OCI-M1 (cell line): ENCODE measurements at places on chromosomes 2 and 18.

DNA sequence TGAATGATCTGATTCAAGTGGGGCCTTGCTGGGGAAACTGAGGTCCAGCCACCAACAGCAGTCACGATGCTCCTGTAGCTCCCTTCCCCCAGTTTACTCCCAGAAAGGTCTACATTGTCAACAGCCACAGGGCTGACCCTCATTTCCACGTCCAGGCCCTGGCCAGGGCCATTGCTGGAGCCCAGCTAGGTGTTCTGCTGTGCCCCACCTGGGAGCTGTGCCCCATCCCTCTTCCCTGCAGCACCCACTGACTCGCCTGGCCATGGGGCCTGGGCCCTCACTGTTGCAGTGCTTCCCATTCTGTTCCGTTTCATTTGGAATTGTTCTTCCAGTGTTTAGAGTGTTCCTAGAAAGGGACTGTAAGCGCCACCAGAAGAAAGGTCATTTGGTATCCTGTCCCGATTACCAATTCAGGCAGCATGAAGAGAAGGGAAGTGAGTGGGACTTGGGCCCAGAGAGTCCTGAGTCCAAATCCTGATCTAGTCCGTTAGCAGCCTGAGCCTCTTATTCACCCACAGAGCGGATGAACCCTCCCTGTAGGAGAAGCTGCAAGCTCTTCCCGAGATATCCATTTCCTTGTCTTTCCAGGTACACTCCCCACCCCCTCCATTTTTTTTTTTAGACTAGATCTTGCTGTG lies 73.1 kb upstream of the HPCAL1 start:
- DNase-seq, result no peak

DNA sequence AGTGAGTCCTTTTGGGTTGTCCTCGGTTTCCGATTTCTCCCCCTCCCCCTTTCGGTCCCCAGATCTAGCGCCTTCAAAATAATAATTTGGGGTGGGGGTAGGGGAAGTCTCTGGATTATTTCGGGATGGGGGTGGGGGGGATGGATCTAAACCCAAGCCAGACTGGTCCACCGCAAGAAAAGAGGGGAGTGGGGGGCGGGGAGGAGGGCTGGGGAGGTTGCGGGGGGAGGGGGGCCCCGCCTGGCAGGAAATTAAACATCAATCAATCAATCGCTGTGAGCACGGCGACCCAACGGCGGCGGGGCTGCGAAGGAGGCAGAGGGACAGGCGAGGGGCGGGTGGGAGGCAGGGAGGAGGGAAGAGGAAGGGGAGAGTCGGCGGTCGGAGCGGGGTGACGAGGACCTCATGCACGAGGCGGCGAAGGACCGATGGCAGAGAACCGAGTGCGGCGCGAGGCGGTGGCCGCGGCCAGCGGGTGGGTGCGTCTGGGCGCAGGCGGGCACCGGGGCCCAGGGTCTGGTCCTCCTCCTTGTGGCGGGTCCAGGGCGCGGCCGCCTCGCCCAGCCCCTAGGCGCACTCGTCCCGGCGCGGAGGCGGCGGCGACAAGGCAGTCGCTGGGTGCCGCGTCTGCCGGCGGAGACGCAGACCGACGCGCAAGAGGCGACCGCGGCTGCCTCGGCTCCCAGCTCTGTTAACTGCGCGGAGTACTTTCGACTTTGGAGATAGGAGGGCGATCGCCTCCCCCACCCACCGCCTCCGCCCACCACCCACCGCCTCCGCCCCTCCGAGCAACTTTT lies 468 bp upstream of the SATB2 start:
- peak; percentile 81 for DNase-seq

DNA sequence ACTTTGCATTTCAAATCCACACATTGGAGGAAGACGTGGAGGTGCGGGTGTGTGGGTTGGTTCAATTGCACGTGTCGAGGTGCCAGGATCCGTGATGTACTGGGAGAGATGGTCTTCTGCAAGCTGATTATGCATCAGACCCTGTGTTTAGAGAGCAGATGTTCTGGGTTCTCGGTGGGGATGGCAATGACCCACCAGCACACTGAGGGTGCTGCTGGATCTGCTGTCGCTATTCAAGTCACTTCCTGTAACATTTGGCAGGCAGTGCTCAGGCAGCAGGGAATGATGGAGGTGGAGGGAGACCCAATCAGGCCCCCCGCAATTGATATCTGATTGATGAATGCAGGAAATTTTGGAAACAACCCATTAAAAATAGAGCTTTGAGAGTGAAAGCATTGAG lies 830.1 kb upstream of the POU3F3 start:
- no peak for DNase-seq

DNA sequence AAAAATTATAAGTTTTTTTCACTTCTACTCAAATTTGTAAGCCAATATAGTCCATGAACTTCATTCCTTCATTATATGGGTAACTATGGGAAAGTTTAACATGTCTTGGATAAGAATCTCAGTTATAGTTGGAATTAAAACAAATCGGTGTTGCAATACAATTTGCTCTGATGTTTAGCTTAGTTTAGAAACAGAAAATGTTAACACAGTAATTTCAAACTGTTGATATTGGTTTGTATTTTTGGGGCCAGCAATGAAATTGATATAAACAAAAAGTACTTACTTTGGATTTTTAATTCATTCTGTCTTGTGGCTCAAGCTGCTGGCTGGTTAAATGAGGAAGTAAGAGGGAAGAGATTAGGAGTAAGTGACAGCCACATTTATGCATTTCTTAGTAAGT lies 368.5 kb upstream of the NT5C1B start:
- peak; percentile 2 for DNase-seq

DNA sequence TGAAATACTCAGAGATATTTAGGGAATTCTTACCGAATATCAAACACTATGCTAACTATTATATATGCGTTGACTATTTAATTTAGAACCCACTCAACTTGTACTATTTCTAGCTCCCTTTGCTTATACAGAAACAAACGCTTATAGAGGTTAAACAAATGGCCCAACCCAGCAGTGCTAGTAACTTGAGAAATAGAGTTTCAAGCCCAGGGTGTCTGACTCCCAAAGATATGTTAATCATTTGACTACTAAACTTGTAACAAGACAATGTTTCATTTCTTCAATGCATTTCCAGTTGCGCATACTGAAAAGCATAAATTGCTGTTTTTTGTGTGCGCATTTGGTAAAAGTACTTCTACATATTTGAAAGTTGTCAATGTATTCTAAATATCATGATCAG lies 310.3 kb downstream of the GALNT13 start:
- DNase-seq, result no peak

DNA sequence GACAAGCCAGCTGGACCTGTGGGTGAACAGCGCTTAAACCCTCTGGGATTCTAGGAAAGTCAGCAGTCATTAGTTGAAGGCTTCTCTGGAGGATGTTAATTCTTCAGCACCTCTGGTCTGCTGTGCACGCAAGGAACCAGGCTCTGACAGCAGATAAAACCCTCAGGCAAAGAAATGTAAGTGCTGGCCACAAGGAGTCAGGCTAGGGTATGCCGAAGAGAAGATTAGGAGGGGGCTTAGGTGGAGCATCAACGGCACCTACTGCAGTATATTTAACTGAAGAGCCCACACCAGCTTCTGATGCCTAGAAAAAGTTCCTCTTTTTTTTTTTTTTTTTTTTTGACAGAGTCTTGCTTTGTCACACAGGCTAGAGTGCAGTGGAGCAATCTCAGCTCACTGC lies 304.2 kb upstream of the MC4R start:
- DNase-seq, result peak; percentile 73

GRCh38 chr2:9071032-9071431 lies 67.5 kb upstream of the MBOAT2 start:
- DNase-seq, result no peak

- DNase-seq, result peak; percentile 77
Measured at GRCh38 chr2:217363470-217363869, 503.6 kb upstream of the TNP1 start.

GRCh38 chr2:39571111-39571731 lies 94.5 kb upstream of the TMEM178A start:
- no peak for DNase-seq

DNA sequence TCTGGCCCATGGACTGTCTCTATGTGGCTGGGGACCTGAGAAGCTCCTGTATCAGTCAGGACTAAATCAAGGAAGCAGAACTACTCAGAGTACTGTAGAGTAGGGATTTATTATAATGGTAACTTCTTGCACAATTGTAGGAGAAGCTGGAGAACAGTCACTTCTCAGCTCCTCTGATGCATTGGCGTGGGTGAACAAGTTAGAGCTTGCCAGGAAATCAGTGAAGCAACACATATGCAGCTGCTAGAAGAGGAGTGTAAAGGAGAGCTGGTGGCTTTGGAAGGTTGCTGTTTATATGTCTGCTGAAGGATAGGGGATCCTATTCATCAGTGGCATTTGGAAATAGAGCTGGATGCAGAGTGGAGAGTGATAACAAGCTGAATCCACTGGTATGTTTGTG lies 215.5 kb upstream of the CWC22 start:
- DNase-seq, result no peak

DNA sequence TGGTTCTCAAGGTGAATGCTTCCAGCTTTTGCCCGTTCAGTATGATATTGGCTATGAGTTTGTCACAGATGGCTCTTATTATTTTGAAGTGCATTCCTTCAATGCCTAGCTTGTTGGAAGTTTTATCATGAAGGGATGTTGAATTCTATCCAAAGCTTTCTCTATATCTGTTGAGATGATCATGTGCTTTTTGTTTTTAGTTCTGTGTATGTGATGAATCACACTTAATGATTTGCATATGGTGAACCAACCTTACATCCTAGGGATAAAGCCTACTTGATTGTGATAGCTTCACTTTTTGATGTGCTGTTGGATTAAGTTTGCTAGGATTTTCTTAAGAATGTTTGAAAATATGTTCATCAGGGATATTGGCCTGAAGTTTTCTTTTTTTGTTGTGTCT lies 112.1 kb downstream of the MBD2 start:
- DNase-seq, result no peak

GRCh38 chr2:139836769-139837168 lies 1056.6 kb upstream of the NXPH2 start:
- DNase-seq, result no peak

DNA sequence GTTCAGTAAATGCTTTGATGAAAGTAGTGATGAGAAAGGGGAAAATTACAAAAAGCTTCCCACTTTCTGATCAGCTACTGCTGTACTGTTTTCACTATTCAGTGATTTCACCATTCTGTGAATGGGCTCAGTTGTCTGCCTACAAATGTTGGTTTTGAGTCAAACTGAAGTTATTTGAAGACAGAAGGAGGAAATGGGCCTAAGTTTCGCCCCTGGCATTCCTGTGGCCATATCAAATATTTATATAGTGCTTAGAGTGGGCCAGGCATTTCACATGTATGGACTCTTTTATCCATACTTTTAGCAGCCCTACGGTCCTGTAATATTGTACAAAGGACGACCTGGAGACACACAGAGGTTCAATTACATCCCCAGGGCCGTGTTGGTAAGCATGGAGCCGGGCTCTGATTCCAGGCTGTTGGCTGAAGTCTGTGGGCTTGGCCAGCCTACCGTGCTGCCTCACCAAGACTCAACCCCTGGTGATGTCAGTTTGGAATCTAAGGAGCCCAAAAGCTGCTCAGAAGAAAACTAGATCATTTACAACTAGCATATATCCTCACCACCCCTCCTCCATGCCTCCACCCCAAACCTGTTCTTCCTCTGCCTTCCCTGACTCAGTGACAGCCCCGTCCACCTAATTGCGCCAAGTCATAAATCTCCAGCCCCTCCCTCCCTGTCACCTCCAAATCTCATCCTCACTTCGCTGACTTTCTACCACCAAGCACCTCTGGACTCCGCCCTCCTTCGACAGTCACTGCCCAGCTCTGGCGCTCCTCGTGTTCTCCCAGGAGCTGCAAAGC lies 10.1 kb upstream of the GRHL1 start:
- no peak for DNase-seq

- no peak for DNase-seq
Measured at GRCh38 chr2:11213975-11214374, 58.7 kb downstream of the SLC66A3 start.

- no peak for DNase-seq
Measured at GRCh38 chr2:234275515-234275914, 221.4 kb downstream of the ARL4C start.

- peak; percentile 77 for DNase-seq
Measured at GRCh38 chr18:12606592-12607315, 51.2 kb downstream of the SPIRE1 start.

GRCh38 chr18:44683556-44683955 lies 2.9 kb downstream of the SETBP1 start:
- DNase-seq, result no peak

GRCh38 chr2:71832844-71833243 lies 314.8 kb downstream of the CYP26B1 start:
- no peak for DNase-seq

- no peak for DNase-seq
Measured at GRCh38 chr2:233051241-233052149, 8.6 kb upstream of the INPP5D start.

DNA sequence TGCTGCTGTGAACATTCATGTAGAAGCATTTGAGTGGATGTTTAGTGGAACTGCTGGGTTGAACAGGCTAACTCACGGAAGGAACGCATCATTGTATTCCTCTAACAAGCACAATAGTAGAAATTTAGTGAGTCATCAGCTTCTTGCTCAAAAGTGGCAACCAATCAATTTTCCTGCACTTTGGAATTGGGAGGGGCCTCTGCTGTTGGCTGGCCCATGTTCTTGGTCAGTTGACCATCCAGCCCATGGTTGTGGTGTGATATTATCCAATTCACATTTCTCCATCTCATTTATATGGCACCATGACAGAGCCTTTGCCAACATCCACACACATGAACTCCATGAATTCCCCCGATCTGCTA lies 95.0 kb downstream of the TNFRSF11A start:
- DNase-seq, result peak; percentile 74

DNA sequence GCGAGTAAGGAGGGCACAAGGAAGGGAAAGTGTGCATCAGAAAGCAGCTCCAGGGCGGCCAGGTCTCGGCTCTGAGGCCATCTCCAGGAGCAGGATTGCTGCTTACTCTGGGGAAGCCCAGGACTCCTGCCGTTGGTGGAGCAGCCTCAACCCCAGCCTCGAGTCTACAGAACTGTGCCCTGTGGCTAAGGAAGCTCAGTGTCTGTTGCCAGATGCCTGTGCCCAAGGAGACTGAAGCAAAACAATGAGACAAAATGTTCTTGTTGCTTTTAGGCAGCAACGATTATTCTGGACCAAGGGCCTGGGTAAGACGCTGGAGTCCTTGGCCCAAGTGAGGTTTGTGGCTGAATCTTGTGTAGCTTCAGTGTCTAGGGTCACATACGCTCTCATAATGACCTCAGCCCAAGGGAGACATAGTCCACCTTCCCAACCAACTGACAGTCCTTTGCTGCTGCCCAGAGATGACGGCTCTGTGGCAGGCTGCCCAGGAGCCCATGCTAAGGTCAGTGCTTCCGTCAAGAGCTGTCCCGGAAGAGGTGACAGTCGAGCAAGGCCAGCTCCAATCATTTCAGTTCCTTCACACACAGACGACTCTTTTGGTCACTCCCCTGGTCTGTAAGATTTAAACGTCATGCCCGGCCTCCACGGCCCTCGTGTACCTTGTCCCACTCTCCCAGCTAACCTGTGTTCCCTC lies 223.8 kb downstream of the TTC32 start:
- no peak for DNase-seq

DNA sequence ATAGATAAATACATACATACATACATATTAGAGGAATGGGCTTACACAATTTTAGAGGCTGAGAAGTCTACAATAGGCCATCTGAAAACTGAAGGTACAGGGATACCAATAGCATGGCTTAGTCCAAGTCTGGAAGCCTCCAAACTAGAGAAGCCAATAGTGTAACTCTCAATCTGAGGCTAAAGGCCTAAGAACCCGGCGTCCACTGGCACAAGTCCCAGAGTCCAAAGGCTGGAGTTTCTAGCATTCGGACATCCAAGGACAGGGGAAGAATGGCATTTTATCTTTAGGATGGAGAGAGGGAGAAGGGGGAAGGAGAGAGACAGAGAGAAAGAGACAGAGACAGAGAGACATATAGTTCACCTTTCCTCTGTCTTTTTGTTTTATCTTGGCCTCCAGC lies 63.7 kb upstream of the SYT4 start:
- no peak for DNase-seq

- no peak for DNase-seq
Measured at GRCh38 chr2:138713069-138713496, 67.1 kb downstream of the NXPH2 start.
